Right renal cortex interstitium (tissue), 3 donors: ENCODE measurements at places on chromosomes 11 and 22.

DNA sequence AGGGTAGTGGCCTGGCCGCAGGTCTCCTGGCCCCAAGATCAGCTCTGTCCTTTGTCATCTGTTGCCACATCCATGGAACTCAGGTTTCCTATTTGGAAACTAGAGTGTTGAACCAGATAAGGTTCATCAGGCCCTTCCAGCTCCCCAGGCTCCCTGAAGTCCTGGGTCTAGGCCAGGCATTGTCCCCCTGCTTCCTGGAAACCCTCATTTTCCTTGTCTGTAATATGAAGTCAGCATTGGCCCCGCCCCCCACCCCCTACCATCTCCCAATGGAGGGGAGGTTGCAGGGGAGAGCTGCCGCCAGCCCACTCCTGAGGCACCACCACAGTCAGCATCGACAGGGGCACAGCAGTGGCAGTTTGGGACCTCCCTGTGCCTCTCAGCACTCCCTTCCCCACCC lies 9.0 kb upstream of the MS4A10 start:
- DNase-seq, result no peak

DNA sequence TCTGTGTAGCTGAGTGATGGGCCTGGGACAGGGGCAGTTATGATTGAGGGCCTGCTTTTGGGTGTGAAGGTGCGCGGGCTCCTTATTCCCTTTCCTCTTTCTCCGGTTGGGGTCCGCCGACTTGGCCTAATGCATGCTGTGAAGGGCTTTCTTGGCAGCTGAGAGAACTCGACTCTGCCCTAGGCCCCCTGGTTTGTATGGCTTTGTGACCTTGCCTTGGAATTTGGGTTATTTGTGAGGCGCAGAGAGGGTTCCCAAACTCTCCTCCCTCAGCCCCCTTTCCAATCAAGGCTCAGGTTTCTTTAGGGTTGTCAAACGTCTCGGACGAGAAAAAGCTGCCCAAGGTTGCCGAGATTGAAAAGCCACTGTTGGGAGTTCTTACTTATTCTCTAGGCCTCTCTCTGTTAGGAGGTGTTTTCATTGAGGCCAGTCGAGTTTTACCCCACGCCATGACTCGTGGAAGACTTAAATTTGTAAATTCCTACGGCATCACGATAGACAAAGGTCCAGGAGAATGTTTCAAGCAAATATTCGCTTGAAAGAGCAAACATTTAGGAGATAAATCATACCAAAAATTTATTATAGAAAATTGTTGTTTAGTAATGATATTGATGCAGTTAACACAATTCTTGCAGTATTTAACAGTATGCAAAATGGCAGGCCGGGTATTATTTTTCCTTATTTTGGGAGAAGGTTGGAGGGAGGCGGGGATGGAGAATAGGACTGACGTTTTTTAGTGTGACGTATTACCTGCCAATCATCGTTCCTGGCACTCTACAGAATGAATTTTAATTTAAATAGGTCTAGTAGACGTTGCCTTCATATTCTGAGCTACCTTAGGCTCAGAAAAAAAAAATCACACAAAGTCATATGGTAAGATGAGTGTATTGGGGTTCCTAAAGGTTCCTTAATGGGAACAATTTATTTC lies 689 bp downstream of the PDHX start:
- DNase-seq, result peak; percentile 40

GRCh38 chr11:14335712-14336111 lies 23.3 kb downstream of the RRAS2 start:
- DNase-seq, result no peak

GRCh38 chr11:21566521-21567117 lies 626.3 kb upstream of the ANO5 start:
- DNase-seq, result no peak

- DNase-seq, result no peak
Measured at GRCh38 chr11:119739975-119740374, 11.0 kb upstream of the NECTIN1 start.
